ENCODE measurements at places on chromosomes 1 and 21. TPM values are rescaled to one million over a fixed set of nuclear protein-coding genes. Genes with fewer than 3 reads are reported as not detected.

GRCh38 chr1:108000620-108001111, 35.7 kb upstream of the VAV3 start:
- DNase-seq: peak; percentile 65

DNA sequence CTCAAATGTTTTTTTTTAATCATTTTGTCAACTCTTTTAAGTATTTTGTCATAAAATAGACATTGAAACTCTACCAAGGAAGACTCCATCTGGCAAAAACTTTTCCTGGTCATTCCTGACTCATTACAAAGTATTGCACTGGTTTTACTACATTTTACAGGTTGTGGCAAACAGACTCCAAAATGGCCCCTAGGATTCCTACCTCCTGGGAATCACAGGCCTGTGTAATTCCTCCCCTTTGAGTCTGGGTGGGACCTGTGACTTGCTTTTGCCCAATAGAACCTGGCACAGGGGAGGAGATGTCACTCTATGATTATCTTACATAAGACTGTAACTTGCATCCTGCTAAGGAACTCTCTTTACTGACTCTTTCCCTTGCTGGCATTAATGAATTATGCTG, 123.6 kb upstream of the KCNJ6 start:
- DNase-seq: no peak

Gene KAZN
- polyA plus RNA-seq: 15.6 TPM

- DNase-seq: no peak
Observed at GRCh38 chr1:6783936-6784559, 1.2 kb upstream of the CAMTA1 start.

DNA sequence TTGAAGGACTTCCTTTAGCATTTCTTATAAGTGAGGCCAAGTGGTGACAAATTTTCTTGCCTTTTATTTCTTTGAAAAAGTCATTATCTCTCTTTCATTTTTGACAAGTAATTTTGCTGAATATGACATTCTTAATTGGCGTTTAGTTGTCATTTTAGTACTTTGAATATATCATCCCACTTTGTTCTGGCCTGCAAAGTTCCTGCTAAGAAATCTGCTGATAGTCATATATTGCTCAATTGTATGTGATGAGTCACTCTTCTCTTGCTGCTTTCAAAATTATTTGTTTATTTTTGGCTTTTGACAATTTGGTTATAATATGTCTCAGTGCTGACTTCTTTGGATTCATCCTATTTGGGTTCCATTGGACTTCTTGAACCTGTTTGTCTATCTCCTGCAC, 312.6 kb downstream of the DUSP10 start:
- no peak for DNase-seq
